HuH-7 (cell line): ENCODE measurements at places on chromosomes 16 and 17.
A peak's percentile ranks its signal among the peaks of the same experiment; 100 is the strongest.

DNA sequence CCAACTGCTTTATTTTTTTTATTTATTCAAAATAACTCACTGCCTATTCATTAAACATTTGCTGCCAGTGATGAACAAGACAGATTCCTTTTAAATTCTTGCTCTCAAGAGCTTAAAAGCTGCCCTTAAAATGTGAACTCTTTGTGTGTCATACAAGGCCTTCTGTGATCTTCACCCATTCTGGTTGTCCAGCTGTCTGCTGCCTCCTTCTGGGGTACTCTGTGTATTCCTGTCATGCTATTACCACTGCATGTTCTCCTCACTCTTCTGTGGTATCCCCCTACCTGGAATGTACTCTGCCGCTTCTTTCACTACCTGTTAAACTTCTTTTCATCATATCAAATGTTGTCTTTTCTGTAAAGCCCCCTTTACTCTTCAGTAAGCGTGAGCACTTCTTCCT lies 165.8 kb downstream of the CHD9 start:
- DNase-seq, result no peak

GRCh38 chr17:45834471-45835396 lies 9.9 kb upstream of the SPPL2C start:
- no peak for DNase-seq

- no peak for DNase-seq
Observed at GRCh38 chr17:40180694-40181093, 3.4 kb downstream of the RAPGEFL1 start.

GRCh38 chr17:48155889-48156611 lies 48.5 kb downstream of the SNX11 start:
- no peak for DNase-seq

- no peak for DNase-seq
Observed at GRCh38 chr16:20387978-20388377, 16.6 kb downstream of the PDILT start.

- no peak for DNase-seq
Observed at GRCh38 chr16:85190572-85190971, 78.3 kb upstream of the CIBAR2 start.

DNA sequence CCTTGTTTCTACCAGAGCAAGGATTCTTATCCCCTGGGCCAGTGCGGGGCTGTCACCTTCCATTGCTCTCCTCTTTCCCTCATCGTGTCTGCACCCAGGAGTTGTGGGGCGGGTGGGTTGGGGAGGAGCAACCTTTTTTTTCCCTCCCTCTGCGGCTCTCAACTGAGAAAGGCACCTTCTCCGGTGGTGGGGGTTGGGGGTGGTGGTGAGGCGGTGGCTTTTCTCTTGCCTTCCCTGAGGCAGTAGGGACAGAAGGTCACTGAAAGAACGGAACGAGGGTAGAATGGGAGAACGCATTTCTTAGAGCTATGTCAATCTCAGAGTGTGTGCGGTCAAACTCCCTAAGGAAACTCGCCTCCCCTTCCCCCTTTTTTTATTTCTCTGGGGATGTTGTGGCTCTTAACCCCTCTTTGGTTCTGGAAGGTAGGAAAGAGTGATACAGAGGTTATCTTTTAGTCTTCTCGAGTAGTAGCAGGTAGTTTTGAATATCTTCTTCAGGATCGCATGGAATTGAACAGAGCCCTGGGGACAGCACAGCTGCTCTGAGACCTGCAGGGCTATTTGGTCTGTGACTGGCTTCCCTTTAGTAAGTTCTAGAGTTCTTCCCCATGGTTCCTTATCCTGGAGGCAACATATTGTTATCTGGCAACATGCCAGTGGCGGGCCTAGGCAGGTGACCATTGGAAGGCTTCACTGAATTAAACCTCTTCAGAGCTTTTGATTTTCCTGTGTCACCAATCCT lies 994 bp downstream of the CLTC start:
- peak; percentile 34 for DNase-seq

DNA sequence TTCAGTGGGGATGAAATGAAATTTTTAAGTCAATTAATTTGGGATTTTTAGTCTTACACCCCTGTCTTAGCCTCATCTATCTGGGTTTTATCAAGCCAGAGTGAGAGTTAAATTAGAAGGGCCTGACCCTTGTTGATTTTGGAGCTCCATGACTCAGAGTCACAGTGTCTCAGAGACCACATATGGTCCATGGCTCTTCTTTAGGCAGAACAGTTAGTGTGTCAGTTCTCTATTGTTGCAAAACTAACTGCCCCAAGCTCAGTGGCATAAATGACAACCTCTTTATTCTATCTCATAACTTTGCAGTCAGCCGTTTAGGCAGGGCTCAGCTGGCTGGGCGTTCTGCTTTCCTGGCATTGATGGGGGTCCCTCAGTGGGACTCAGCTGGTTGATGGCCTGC lies 44.7 kb downstream of the IRF8 start:
- DNase-seq, result no peak

GRCh38 chr16:84478172-84478947 lies 26.1 kb downstream of the MEAK7 start:
- no peak for DNase-seq

GRCh38 chr16:75309156-75309555 lies 57.7 kb upstream of the BCAR1 start:
- DNase-seq, result no peak

- no peak for DNase-seq
Observed at GRCh38 chr17:4261452-4261851, 2.3 kb downstream of the ANKFY1 start.

GRCh38 chr17:30343796-30344195 lies 9.9 kb upstream of the TMIGD1 start:
- no peak for DNase-seq
